ENCODE measurements at places on chromosomes 11 and 22.
A peak's percentile ranks its signal among the peaks of the same experiment; 100 is the strongest.

GRCh38 chr11:75481922-75482606 is 43.7 kb downstream of the GDPD5 start:
- no peak for DNase-seq

GRCh38 chr11:131546218-131546895 is 175.9 kb downstream of the NTM start:
- DNase-seq: no peak

GRCh38 chr22:42432020-42432596 is at the start of gene NFAM1:
NFAM1 (minus strand) TSS chr22:42432403; CDS start chr22:42432357, 46 bp downstream.
- DNase-seq: no peak

- no peak for DNase-seq
Measured at GRCh38 chr11:130415731-130416529, 12.5 kb downstream of the ADAMTS8 start.

- DNase-seq: no peak
Measured at GRCh38 chr11:12212821-12213185, 102.4 kb downstream of the MICAL2 start.

DNA sequence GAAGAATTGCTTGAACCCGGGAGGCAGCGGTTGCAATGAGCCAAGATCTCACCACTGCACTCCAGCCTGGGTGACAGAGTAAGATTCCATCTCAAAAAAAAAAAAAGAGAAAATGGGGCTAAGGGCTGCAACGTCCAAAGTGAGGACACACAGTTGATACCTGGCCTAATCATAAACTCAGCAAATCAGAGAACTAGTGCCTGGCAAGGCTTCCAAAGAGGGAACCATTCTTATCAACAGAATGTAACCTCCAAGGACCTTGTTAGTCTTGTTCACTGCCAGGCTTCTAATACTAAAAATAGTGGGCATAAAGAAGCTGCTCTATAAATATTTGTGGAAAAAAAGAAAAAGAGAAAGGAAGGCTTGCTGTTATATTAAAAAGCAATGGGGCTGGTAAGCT is 42.3 kb downstream of the FAM168A start:
- no peak for DNase-seq

GRCh38 chr11:100776212-100776896 is 89.3 kb downstream of the ARHGAP42 start:
- DNase-seq: no peak

DNA sequence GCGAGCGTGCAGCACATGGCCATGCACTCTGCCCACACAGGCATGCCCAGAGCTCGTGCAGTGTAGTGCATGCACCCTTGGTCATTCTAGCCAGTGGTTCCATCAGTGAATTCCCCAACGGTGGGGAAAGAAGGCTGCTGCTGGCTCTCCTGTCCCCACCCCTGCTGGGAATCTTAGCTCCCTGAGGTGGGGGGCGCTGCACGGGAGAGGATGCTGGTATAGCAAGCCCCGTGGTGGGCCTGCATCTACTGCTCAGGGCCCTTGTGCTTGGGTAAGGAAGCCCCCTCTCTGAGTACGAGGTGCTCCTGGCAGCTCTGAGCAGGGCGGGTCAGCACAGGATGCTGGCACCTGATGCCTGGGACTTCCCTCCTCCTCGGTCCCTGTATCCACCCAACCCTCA is 18.5 kb upstream of the BAIAP2L2 start:
- DNase-seq: no peak

GRCh38 chr11:24234822-24235508 is 261.9 kb upstream of the LUZP2 start:
- no peak for DNase-seq

- no peak for DNase-seq
Measured at GRCh38 chr22:46046299-46046685, 69.3 kb upstream of the WNT7B start.

- DNase-seq: no peak
Measured at GRCh38 chr11:74341921-74342320, 30.5 kb upstream of the P4HA3 start.

DNA sequence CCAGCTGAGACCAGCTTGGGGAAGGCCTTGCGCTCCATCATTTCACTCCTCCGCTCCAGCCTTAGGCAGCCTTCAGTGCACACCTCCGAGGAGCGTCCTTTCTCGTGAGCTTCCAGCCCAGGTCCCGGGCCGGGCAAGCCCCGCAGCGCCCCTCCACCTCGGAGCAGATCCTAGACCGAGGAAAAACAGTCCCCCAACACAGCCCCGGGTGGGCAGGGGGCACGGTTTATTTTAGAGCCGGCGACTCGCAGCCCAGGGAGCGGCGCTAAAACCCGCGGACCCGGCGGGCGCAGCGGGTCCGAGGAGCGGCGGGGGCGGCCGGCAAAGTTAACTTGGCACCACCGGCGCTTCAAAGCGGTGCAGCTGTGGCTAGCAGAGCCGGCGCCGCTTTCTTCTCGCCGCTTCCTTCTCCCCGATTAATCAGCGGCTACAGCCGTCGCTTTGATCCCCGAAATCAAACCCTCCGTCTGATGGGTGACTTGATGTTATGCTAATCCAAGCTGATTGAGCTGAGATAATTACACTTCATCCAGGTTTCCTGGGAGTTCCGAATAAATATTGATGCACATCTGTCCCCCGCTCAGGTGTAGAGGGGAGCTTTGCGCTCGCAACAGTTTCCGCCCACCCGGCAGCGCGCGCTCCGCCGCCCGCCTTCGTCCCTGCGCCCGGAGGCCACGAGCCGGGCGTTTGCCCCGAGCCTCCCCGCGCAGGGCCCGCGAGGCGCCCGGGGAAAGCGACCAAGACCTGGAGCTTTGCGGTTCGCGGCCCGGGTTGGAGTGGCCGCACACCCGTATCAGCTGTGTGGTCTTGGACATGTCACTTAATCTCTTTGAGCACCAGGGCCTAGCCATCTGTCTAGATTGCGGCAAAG is 192.7 kb downstream of the BUD13 start:
- DNase-seq: no peak

- peak; percentile 38 for DNase-seq
Measured at GRCh38 chr22:50247748-50248147, 2.9 kb upstream of the TUBGCP6 start.
